ENCODE measurements at places on chromosomes 6 and 20.

DNA sequence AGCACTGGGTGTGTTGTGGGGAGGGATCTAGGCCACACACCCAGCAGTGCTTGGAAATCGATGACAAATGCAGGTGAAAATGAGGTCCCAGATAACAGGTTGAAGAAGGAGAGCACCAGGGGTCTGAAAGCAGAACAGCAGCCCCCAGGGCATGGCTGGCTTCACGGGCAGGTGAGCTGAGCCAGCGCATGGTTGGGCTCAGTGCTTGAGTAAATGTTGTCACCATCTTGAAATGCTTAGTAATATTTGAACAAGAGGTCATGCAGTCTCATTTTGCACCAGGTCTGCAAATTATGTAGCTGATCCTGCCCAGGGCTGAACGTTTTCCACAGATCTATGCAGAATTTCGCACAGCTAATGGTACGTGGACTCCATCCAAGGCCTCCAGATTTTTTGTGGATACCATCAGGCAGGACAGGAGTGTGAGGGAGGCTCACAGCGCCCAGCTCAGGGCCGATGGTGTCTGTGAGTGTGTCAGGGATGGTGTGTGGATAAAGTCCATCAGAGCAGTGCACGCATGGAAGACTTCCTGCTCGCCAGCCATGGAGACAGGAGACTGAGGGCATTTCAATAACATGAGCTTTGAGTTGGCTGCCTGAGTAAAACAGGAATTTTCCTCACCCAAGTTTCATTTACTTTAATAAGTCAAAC, 53.1 kb upstream of the SNX9 start:
- no peak for DNase-seq

GRCh38 chr6:111774346-111774703, 98.9 kb downstream of the FYN start:
- DNase-seq: no peak

DNA sequence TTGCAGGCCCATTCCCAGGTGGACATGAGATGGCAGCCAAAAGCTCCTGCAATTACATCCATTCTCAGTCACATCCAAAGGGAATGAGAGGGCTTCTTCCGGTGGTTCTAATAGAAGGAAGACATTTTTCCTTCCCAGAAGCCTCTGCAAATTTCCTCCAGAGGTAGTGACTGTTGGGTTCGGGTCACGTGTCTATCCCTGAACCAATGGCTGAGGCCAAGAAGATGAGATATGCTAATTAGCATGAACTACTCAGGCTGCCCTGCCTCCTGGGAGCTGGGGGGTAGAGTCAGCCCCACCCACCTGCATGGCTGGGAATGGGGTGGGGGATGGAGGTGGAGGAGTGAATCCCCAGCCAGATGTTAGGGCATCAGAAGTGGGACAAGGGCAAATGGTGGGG, 61.3 kb upstream of the IYD start:
- no peak for DNase-seq

GRCh38 chr20:59363101-59363500, 62.7 kb downstream of the EDN3 start:
- no peak for DNase-seq

DNA sequence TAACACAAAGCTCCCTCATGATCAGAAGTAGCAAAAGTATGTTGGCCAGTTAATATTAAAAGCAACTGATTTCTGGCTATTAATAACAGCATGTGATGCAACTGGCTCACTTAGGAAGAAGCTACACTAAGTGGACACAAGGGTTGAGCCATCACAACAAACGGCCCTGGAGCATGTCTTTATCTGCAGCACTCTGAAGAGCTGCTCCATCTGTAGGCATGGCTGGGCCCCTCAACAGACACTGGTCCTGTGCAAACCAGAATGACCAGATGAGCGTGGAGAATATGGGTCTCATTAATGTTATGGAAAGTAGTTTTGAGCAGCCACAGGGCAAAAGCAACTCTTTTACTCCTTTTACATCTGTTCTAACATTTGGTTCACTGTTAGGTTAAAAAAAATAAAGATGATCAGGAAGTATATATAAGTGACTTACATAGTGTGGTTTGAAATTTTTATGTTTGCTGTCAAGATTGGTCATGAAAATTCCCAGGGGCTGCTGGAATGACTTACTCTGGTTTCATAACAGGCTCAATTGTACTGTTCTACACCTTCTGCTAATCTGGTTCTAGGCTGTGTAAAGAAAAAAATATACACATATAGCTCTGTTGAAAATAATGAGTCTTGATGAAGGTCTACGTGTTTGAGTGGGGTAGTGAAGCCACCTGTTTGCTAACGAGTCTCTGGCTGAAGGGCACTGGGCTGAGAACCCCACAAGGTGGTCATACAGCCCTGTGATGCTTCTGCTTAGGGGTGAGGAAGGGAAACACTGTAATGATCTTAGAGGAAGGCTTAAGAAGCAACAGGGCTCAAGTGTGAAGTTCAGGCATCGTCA, 58.1 kb downstream of the INSM1 start:
- DNase-seq: no peak

DNA sequence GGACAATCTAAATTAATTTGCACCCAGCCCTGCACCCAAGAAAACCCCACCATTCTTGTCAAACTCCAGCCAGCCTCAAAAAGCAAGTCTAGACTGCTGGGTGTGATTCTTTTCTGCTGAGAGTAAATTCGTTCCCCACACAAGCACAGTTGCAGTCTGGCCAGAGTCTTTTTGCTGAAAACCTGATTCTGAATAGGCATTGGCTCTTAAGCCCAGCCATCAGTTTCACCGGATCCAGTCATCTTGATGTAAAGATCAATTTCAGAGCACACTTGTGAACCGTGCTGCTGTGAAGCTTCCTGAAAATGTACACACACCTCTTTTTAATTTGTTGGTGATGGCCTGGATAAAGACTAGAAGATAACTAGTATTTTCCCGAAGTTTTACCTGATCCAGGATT, 159.4 kb upstream of the GGTLC1 start:
- no peak for DNase-seq

GRCh38 chr20:39289831-39290230, 327.7 kb downstream of the DHX35 start:
- no peak for DNase-seq

All from activated CD8-positive, alpha-beta memory T cell treated with anti-CD3 and anti-CD28 coated beads for 4 hours (primary cell).